Activated CD4-positive, CD25-positive, alpha-beta regulatory T cell treated with anti-CD3 and anti-CD28 coated beads, Interleukin-2, amount 50 U/mL, for 24 hours (primary cell): ENCODE measurements at places on chromosomes 11 and 22.
A peak's percentile ranks its signal among the peaks of the same experiment; 100 is the strongest.

- no peak for ATAC-seq
These were observed 5.0 kb downstream of the CCND1 start for GRCh38 chr11:69645801-69646492.

GRCh38 chr11:117232092-117232878 lies at the start of gene RNF214:
Gene RNF214, plus strand, starts transcription at chr11:117232671. Its CDS starts 1,602 bp downstream, at chr11:117234273.
- ATAC-seq: peak; percentile 80

GRCh38 chr11:58164990-58165389 lies 23.9 kb upstream of the OR9Q2 start:
- no peak for ATAC-seq

DNA sequence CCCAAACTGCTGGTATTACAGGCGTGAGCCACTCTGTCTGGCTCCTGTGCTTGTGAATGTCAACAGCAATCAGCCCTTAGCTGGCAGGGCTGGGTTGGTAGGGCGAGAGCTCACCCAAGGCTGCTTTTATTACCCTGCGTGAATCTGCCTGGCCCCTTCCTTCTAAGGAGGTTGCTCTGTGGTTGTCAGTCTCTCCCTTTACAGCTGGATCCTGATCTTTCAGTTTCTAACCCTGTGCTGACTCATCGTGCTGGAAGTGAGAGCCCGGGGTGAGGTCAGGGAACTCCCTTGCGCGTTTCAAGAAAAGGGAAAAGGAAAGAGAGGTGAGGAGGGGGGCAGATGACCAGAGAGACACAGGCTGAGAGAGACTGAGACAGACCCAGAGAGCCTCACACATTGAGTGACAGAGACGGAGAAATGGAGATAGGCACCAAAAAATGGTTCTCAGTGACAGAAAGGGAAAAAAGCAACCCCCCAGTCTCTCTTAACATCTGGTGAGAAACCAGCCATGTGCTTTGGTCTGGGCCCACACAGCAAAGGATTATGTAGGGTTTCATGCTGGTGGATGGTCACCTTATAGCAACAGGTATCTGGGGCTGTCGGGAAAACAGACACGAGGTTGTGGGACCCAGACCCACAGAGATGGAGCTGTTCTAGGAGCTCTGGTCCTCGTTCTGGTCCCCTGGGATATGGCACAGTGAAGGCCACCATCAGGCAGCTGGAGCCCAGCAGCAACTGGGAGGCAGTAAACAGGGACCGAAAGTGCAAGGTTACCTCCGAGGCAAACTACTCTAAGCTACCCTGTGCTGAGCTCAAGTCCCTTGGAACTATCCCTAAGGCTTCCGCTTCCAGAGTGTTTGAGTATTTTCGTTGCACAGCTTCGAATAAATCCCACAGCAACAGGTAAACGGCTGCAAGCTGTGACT lies 2.5 kb downstream of the TCN2 start:
- ATAC-seq: peak; percentile 52

GRCh38 chr11:29243616-29244015 lies 773.2 kb downstream of the KCNA4 start:
- ATAC-seq: no peak

DNA sequence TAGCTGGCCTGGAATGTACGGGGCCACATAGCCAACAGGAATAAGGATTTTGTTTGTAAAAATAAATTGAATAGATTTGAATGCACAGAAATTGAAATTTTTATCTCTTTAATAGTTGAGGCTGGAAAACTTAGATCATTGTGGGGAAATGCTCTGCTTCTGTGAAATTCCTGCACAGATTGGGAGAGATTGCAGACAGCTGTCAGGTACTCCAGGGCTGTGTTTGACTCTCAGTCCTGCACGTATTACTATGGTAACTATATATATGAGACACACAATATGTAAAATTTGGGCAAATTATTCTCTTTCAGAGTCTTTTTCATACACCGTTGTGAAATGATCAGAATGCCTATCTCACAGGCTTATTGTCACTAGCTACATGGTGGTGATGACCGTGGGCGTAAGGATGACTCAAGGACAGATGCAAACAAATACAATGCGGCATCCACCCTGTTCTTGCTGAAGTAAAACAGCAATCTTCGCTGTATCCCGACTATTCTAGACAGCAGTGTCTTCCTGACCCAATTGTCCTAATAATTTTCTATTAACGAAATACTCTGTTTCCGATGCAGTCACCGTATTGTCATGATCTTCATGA lies 79.4 kb downstream of the ZC3H12C start:
- ATAC-seq: no peak

GRCh38 chr11:68872216-68873003 lies 30.7 kb upstream of the CPT1A start:
- no peak for ATAC-seq

DNA sequence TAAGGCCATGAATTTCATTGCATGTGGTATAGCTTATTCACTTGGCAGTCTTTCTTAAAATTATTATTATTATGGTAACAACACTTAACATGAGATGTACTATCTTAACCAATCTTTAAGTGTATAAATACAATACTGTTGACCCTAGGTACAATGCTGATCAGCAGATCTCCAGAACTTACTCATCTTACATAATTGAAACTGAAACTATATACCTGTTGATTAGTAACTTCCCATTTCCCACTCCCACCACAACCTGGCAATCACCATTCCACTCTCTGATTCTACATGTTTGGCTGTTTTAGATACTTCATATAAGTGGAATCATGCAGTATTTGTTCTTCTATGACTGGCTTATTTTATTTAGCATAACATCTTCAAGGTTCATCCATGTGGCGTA lies 150.2 kb upstream of the POU2AF2 start:
- no peak for ATAC-seq

DNA sequence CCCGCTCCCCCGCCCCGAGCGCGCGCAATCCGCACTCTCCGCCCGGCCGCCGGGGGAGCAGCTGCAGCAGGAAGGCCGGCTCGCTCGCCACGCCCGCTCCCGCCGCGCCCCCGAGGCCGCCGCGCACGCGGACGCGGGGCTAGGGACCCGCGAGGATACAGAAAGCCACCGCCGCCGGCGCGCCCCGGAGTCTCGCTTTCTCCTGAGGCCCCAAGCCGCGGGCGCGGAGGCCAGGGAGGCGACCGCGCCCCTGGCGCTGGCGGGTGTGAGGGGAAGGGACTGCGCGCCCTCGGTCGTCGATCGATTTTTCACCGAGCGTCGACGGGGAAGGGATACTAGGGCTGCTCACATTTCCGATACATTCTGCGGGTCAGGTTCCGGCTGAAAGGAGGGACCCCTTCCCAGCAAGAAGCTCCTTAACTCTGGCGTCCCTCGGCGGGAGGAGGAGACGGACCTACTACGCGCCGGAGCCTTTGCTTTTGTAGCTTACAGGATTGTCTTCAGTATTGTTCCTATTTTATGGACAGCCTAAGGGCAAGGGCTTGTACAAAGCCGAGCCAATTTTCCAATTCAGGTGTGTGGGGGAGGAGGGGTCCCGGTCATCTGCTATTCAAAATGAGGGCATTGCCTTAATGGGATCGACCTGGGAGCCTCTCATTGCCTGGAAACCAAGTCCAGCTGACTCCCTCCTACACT lies 416 bp upstream of the GAB2 start:
- peak; percentile 66 for ATAC-seq
